ENCODE measurements at places on chromosomes 6 and 20.
A peak's percentile ranks its signal among the peaks of the same experiment; 100 is the strongest.

GRCh38 chr6:2909718-2910117 is 6.6 kb upstream of the SERPINB9 start:
- no peak for DNase-seq

DNA sequence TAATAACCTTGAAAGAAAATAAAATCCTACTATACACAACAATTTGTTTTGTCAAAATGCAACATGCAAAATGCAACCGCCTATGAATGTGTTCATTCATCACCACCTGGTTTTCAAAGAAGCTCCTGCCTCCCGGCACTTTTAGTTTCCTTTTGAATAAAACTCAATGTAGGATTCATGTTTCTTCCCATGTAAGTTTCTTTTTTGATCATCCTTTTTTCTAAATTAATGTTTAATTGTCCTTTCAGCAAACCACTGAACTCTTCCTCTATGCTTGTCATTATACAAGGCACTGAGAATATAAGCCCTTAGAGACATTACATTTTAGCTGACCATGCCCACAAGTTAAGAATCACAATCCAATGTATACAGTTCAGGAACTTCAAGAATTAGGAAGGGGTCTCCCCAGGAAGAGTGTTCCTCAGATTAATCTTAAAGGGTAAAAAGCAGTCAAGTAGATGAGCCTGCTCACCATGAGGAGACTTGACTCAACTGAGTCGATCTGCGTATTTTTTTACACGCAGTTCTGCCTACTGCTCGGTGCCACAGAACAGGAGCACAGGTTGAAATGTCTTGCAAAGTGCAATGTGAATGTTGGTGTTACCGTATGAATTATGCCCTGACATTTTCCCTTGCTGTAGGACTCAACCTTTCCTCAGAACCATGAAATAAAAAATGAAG is 7.2 kb upstream of the THEMIS start:
- DNase-seq: no peak

DNA sequence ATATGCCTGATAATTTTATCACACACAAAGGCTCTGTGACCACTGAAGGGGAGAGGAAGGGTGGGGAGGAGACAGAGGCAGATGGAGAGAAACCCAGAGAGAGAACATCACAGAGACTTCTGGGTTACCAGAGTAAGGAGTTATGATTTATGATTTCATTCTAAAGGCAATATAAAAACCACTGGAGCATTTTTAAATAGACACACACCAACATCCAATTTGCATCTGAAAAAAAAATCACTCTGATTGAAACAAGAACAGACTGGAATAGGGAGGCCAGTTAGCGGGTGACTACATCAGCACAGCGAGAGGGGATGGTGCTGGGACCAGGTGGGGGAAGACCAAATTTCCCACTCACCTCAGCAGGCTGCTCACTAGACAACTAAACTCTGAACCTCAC is 104.8 kb downstream of the AGPAT4 start:
- no peak for DNase-seq

DNA sequence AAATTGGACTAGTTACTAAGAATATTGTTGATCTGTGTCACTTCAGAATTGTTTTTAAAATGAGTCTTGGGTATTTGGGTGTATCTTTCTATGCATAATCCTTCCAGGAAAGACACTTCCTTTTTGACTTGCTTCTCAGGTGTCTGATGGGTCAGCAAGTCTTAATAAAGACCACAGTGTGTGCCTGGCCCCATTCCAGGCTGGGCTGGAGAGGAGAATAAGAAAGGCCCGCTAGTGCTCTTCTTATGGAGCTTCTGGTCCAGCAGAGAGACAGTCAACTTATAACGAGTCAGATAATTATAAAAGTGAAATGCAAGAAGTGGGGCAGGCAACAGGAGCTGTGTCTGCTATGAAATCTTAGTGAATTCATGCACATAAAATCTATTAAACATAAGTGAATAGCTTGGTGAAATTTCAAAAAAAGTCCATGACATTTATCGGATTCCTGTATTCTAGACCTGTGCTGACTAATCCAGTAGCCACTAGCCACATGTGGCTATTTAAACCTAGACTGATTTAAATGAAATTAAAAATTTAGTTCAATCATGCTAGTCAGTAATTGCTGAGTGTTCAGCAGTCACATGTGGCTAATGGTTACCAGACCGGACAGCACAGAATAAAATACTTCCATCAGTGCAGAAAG is 42.6 kb downstream of the RNF144B start:
- DNase-seq: no peak

DNA sequence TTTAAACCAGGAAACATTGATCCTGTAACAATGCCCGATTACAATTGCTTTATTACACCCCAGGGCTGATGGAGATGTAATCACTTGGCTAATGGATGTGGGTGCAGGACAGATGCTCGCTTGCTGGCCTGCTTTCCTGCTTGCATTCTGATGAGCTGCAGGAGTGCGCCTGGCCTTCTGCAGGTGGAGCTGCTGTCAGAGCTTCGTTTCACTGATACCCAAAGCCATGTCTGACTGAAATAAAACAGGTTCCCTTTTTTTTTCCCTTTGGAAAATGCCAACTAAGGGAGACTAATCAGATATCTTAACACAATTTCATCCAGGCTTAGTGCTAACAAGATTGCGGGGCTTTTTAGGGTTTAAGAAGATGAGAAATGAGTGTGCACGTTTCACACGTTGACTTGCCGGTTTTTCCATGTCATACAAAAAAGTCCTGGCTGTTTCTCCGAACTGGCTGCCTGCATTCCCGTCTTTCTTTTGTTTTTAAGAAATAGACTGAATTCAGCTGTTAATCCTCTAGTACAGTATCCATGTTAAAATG is 60.7 kb downstream of the VAPB start:
- DNase-seq: no peak

- no peak for DNase-seq
Observed at GRCh38 chr20:17768271-17768670, 68.5 kb downstream of the BANF2 start.

- no peak for DNase-seq
Observed at GRCh38 chr20:32934580-32934979, 69.7 kb downstream of the SUN5 start.

DNA sequence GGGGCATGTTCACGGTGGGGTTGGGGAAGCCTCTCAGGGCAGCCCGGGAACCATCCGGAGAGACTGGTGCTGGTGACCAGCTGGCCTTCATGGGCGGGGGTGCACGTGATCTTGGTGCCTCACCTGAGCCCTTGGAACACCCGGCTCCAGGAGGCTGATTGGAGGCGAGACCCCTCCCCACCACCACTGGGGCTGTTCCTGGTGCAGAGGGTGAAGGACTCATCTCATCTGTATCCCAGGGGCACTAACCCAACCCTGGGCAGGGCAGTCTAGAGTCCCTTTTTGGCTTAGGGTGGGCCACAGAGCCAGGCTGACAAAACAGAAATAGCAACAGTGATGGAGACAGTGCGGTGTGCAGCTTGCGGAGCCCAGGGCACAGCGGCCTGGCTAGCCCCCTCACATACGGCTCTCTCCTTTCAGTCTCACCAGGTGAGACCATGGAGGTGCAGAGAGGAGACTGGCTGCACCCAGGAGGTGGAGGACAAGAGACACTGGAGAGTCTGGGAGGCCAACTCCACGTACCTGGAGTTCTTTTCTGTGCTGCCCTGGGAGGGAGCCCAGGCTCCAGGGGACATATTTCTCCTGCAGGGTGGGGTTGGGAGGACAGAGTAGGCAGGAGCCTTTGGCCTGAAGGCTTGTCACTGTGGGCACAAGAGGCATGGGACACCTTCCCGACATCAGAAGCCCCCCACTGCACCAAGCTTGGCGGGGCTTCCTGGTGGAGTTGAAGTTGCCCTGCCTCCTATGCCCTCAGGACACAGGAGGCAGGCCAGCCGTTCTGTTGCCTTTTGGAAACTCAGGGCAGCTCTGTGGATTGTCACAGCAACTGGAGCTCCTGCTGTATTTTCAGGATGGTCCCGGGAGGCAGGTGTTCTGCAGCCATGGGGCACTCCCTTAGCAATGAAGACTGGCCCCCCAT is 106.0 kb downstream of the SYCP2 start:
- no peak for DNase-seq

- no peak for DNase-seq
Observed at GRCh38 chr20:51258582-51259165, 235.8 kb upstream of the KCNG1 start.

- no peak for DNase-seq
Observed at GRCh38 chr20:57031867-57032355, 234.5 kb downstream of the BMP7 start.

DNA sequence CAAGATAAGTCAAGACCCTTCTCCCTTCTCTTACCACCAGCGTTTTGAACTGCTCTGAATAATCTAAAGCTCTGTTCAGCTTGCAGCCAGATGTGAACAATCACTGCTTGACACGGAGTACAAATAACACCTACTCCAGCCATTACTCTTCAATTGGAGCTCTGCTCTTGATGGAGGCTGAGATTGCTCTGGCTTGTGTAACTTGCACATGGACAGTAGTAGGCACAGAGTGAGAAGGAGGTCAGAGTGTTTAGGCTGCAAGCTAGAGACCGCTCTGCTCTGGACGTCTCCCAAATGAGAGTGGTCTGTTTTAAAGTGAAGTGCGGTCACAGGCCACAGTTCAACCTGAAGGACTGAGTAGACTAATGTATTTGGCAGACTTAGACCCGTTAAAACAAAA is 158.3 kb downstream of the HDGFL1 start:
- no peak for DNase-seq

GRCh38 chr6:35727231-35727934 is 9.4 kb upstream of the ARMC12 start:
- no peak for DNase-seq

DNA sequence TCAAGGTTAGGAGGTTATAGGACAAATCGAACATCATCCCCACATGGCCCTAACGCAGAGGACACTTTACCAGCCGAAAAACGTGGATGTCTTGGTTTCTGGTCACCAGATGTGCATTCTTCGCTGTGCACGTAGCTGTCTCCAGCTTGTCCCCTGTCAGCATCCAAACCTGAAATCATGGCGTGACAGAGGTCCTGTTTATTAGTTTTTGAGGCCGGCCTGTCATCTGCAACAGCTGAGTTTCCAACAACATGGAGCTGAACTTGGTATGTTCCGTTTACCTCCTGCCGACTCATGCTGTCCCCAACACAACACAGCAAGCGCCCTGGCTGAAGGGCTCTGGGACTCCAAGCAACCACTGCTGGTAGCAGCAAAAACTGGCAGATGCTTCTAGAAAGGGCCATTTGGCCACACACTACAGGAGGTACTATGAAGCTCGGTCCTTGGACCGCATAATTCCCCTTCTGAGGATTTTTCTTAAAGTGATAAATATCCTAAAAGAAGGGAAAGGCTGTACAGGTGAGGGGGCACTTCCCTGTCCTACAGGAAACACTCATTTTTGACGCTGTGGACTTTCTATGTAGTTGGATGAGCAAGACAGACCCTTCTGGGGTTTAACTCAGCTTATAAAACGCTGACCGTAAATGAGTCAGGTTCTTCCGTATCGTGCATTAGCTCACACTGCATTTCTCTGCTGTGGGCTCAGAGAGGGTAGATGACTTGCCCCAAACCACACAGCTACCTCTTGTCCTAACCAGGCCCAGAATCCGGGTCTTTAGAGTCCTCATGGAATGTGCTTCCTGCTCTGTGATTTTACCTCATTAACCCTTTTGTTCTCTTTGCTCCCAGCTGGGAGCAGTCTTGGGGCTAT is 79.7 kb upstream of the NFATC2 start:
- no peak for DNase-seq

DNA sequence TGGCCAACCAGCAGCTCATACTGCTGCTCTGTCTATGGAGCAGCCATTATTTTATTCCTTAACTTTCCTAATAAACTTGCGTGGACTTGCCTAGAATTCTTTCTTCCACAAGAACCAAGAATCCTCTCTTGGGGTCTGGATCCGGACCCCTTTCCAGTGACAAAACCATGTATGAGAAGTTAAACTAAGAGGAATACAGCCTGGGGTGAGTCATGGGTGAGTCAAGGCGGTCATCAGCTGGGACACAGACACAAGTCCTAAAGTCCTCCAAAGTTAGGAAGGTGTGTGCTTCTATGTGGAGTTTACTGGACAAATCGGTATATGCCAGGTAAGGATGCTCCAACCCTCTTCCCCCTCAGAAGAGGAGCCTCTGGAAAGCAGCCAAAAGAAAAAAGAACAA is 690.0 kb upstream of the CHD6 start:
- DNase-seq: no peak

- DNase-seq: no peak
Observed at GRCh38 chr6:34465531-34466241, at the start of gene PACSIN1. Gene PACSIN1, plus strand, starts transcription at chr6:34466076. Its CDS starts 60,230 bp downstream, at chr6:34526306.

- no peak for DNase-seq
Observed at GRCh38 chr6:79440598-79440997, 96.6 kb downstream of the LCA5 start.

- no peak for DNase-seq
Observed at GRCh38 chr6:169495601-169496000, 206.2 kb downstream of the WDR27 start.

DNA sequence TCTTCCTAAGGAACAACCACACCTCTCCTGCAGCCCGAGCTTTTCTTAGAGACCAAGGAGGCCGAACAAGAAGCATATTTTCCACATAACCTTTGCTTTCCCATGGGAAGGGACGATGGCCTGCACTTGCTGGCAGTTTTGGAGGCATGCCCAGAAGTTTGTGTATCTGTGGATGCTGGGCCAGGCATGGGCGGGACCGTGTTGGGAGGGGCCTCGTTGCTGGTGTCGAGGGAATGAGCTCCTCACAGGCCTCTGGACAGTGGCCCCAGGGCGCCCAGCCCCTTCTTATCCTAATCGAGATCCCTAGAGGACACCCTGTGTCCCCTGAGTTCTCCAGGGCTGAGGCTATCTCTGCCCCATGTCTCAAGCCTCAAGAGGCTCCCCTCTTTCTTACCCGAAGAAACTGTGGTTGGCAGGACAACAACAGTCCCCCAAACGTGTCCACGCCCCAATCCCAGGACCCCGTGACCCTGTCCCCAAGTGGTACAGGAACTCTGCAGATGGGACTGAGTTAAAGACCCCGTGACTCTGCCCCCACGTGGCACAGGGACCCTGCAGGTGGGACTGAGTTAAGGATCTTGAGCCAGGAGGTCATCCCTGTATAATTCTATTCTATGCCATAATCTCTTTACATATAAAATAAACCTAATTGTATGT is 99.5 kb upstream of the BHLHE23 start:
- no peak for DNase-seq

- DNase-seq: no peak
Observed at GRCh38 chr20:20205141-20205861, 153.0 kb downstream of the CFAP61 start.

- peak; percentile 89 for DNase-seq
Observed at GRCh38 chr6:67880939-67881705, 754.0 kb upstream of the ADGRB3 start.

GRCh38 chr6:54060286-54060685 is 51.0 kb upstream of the MLIP start:
- DNase-seq: peak; percentile 42

GRCh38 chr20:51542571-51543421 is at the start of gene NFATC2:
Gene NFATC2, minus strand, starts transcription at chr20:51542719. Its CDS starts 220 bp downstream, at chr20:51542499.
- no peak for DNase-seq

DNA sequence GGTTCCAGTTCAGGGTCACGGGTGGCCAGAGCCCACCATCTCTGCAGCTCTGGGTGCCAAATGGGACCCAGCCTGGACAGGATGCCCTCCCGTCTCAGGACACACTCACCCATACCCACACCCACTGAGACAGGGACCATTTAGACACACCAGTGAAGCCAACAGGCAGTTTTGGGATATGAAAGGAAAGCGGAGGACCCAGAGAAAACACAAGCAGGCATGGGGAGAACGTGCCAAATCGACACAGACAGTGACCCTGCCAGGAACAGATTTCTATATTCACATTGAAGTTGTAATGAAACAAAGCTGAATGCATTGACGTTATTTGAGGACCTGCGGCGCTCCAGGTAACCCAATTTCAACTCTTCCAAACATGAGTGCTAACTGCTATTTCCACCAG is 164.5 kb downstream of the DOK5 start:
- no peak for DNase-seq

GRCh38 chr6:28142446-28142845 is 763 bp downstream of the ZKSCAN8 start:
- DNase-seq: no peak
